D721Med (cell line): ENCODE measurements at places on chromosomes 3 and 15.

- no peak for DNase-seq
These were observed 76.9 kb downstream of the RPN1 start for GRCh38 chr3:128573707-128574162.

GRCh38 chr3:52456169-52456799 lies 880 bp downstream of the NISCH start:
- DNase-seq: no peak

GRCh38 chr15:96409215-96410138 lies 79.0 kb downstream of the NR2F2 start:
- DNase-seq: no peak

DNA sequence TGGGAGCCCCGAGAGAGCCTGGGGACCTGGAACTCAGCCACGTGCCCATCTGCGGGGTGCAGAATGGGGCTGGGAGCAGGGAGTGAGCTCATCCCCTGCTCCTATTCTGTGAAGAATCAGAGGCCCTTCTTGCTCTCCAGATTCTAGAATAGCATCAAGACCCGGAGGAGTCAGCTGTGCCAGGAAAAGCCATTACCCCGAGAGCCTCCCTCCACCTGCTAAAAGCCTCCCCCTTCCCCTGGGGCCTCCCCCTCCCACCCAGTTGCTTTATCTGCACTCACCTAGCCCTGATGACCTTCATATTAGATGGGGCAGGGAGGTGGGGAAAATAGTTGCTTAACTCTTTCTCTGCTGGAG lies 23.1 kb downstream of the CCDC33 start:
- DNase-seq: no peak

GRCh38 chr3:149587383-149587782 lies 70.4 kb downstream of the WWTR1 start:
- DNase-seq: no peak

GRCh38 chr15:41429003-41429890 lies 12.4 kb downstream of the RTF1 start:
- no peak for DNase-seq
